Right ventricle myocardium superior (tissue), 1 donor: ENCODE measurements at places on chromosomes 13 and 19. TPM values are rescaled to one million over a fixed set of nuclear protein-coding genes. Genes with fewer than 3 reads are reported as not detected.

The GNA15 gene
- total RNA-seq, result 2.8 TPM

The TPGS1 gene
- total RNA-seq, result 10.8 TPM

The TGFB1 gene
- total RNA-seq, result 13.1 TPM

The KASH5 gene
- total RNA-seq, result not detected

The JSRP1 gene
- total RNA-seq, result 0.35 TPM

The LILRA1 gene
- 0.48 TPM for total RNA-seq

The ZNF560 gene
- not detected for total RNA-seq

The TMEM145 gene
- total RNA-seq, result 0.11 TPM

The B9D2 gene
- 2.6 TPM for total RNA-seq

The CYP2A6 gene
- total RNA-seq, result 0.27 TPM

The HNRNPA1L2 gene
- total RNA-seq, result 1.5 TPM

- DNase-seq, result no peak
Observed at GRCh38 chr13:102868366-102868936, 22.6 kb downstream of the ERCC5 start.

DNA sequence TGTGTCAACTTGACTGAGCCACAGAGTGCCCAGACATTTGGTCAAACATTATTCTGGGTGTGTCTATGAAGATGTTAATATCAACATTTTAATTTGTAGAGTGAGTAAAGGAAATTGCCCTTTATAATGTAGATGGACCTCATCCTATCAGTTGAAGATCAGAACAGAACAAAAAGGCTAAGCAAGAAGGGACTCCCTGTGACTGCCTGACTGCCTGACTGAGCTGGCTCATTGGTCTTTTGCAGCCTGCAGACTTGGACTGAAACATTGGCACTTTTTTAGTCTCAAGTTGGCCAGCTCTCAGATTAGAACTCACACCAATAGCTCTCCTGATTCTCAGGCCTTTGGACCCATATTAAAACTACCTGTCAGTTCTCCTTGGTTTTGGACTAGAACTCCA, 600.4 kb upstream of the SLITRK6 start:
- DNase-seq, result no peak

DNA sequence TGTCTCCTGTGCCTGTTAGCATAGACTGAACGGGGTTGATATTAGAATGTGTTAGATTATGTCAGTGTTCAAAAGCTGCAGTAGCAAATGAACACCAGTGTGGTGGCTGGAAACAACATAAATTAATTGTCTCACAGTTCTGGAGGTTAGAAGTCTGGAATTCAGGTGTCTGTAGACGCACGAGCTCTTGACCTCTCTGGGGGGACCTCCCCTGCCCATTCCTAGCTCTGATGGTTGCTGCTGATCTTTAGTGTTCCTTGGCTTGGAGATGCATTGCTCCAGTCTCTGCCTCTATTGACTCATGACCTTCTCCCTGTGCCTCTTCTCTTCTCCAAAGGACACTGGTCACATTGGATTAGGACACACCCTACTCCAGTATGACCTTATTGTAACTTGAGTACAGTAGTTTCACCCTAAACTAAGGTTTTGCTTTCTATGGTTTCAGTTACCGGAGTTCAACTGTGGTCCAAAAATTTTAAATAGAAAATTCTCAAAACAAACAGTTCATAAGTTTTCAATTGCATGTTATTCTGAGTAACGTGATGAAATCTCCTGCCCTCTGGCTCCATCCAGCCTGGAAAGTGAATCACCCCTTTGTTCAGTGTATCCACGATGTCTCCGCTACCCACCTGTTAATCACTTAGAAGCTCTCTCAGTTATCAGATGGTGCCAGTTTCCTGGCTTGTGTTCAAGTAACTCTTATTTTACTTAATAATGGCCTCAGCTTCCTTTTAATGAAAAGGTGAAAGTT, 273.2 kb downstream of the MYO16 start:
- DNase-seq, result no peak

GRCh38 chr13:46906405-46906804, 9.6 kb upstream of the HTR2A start:
- DNase-seq, result no peak

DNA sequence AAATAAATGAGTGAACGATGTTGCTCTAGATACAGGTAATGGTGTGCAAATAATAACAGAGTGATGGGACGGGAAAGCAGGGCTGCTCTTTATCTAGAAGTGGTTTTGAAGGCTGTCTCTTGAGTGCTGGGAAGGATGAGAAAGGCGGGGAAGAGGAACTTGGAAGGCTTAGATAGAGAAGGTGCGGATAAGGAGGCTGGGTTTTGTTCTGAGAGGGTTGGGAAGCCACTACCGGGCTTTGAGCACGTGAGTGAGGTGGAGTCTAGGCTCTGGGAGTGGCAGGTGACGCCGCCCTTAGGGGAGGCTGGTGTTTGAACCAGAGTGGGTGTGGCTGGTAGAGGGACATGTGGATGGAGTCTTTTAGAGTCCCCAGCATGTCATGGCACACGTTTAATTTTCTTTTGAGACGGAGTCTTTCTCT, 811 bp downstream of the ARMC6 start:
- DNase-seq, result no peak

DNA sequence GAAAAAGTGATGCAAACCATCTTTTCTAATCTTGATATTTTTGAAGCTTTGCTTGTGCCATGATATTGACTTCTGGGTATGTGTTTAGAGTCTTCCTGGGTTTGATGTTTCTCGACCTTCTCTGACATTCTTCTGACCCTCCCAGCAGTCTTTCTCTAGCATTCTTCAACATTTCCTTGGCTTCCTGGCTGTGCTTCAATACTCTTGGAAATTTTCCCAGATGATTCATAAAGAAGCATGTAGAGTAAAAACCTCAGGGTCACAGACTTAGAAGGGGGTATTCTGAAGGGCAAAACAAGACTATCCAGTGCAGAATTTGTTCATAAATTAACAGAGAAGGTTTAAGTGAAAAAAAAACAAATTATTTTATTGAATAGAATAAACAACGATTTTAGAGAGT, 946.3 kb upstream of the PCDH9 start:
- no peak for DNase-seq

- no peak for DNase-seq
Observed at GRCh38 chr13:65456150-65456912, 1773.8 kb downstream of the PCDH9 start.

GRCh38 chr13:88806438-88806837, 1135.3 kb downstream of the SLITRK5 start:
- no peak for DNase-seq

- no peak for DNase-seq
Observed at GRCh38 chr13:92054389-92054788, 656.0 kb downstream of the GPC5 start.

DNA sequence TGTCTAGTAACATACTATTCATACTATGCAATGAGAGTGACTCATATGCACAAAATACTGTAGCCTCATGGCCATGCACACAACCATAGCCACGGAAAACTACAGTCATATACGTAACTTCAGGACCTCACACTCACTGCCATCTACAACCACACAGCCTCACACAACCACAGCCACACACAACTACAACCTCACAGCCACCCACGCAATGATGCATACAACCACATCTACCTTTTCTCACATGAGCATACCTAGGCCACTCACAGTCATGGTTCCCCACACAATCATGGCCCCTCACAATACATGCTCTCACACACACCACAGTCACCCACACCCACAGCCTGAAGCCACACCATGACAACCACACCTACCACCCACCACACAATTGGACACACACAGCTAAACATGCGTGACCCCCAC, 8.7 kb upstream of the TNFSF14 start:
- DNase-seq, result no peak

DNA sequence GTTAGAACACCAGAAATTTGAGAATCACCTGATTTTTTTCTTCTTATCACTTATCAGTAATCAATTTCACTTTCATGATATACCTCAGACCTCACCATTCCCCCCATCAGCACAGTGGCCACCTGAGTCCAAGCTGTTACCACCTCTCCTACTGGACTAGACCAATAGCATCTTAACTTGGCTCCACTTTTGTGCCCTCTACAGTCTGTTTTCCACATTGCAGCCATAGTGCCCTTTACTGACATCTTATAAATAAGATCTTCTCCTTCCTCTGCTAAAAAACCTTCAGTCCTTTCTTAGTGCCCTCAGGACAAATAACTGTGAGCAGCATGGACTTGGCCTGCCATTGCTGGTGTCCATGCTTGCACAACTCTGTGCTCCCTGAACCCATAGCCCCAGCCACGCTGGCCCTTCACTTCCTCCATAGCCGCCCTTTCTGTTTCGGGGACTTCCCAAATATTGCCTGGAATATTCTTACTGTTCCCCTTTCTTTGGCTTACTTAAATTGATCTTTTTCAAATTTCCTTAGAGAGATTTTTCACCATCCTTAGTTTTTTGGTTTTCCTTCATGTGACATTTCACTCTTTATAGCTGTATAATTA, 380.8 kb downstream of the LMO7 start:
- peak; percentile 24 for DNase-seq

- DNase-seq, result peak; percentile 86
Observed at GRCh38 chr13:82654861-82655855, 1227.1 kb downstream of the SLITRK1 start.

DNA sequence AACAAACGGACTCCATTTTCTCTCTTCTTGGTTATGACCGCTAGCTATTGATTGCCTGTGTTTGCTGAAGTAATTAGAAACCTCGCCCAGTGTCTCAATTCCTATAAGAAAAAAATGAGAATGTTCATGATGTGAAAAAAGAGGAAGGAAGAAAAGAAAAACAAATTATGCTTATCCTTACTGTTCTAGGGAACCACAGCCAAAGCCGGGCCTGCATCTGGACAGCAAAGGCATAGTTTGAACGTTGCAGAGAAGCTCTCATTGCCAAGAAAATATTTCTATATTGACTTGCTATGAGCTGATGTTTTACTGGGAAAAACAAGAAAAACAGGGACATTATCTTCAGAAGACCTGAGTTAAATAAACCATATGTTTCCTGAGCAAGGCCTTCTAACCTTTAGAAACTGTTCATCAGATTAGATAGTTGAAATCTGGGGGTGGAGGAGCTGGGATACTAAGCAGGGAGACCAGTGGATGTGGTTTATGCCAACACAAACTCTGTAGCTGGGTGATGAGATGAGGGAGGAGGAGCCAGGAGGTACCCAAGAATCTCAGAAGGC, 55.0 kb downstream of the EFNB2 start:
- no peak for DNase-seq

- DNase-seq, result no peak
Observed at GRCh38 chr19:5073153-5073844, 104.4 kb downstream of the KDM4B start.

DNA sequence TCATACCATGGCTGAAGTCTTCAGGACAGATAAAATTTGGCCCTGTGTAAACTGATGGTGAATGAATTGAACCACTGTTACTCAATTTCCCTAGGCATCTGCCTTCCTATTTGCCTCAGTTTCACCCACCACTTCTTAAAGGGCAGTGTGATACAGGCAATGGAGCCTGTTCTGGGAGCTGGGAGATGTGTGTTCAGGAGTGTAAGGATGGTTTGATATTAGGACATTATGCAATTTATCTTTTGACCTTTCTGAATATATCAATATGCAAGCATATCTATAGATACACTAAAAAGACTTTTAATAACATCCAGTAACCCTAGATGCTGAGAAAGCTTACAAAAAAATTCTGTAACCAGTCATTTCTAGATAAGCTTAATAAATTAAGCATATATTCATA, 14.6 kb downstream of the IZUMO2 start:
- no peak for DNase-seq

DNA sequence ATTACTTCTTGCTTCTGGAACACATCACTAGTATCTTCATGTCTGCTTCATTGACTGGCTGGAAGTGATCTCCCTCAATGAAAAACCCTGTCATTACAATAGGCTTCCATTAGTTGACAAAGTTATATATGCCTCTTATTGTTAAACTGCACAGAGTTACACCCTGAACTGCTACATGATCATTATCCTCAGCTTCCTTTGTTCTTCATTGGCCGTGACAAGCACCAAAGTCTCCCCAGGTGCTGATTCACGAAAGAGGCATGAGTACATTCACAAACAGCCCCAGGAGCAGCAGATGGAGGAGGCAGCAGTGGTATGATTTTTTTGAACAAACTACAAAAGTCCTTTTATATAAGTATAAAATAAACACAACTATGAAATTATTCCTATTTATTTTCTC, 51.4 kb downstream of the VWA8 start:
- DNase-seq, result no peak

DNA sequence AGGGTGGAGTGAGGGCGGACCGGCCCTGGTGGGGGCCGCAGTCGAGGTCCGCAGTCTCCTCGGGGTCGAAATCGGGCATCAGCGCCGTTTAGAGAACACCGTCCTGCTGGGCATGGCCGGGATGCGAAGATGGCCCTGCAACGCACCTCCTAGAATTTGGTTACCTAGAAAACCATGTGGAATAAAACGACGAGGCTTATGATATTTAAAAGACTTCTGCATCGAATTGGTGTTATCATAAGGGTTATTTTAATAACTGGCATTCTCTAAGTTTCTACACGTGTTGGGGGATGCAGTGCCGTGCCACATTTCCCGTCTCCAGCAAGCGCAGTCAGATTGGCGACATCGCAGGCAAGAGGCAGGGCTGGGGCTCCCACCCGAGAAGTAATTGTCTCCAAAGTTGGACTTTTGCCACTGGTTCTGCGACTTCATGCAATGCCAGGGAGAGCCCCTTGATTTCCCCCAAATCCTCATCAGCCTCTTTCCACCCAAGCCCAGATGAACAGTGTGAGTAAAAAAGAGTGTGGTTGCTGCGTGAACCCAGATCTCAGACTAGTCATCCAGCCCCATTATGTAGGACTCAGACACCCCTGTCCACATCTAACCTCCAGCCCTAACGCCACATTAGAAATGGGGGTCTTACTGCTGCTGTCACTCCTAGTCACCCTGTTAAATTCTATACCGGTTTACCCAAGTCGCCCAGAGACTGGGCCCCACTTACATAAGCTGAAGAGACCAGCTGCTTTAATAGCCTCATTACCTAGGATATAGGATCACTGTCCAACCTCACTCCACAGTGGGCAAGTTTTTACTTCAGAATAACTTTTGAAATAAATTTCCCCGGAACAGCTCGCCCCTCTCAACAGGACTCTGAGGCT, 571 bp upstream of the DHRS12 start:
- no peak for DNase-seq

DNA sequence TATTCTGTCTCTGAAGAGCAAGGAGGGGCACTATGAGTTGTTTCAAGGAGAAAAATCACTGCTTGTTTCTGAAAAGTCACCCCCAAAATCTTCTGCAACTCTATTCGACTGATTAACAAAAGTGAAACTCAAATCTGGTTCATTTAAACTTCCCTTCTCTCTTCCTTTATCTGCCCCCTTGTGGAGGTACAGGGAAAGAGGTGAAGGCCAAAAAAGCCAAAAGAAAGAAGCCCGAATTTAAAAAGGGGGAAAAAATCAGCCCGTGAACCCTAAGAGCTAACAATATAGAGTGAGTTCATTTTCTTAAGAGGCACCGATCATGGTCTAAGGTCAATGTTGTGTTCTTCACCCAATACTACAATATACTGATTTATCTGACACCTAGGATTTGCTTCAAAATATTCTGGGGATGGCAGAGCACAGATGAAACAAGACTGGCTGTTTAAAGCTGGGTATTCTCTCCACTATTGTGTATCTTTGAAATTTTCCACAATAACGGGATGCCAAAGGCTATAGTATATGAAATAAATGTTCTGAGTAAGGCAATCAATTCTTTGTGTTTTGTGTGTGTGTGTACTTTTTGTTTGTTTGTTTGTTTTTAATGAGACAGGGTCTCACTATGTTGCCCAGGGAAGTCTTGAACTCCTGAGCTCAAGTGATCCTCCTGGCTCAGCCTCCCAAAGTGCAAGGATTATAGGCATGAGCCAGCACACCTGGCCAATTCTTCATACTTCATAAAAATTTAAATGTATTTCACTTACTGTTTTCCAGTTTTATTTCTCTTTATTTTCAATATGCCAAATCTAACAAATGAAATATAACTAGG, 55.0 kb upstream of the EEF1AKMT1 start:
- DNase-seq, result no peak

- DNase-seq, result no peak
Observed at GRCh38 chr13:29676941-29677452, 81.5 kb upstream of the SLC7A1 start.
